ENCODE measurements at places on chromosomes 1 and 21.

GRCh38 chr1:245878585-245878984 lies 628.5 kb downstream of the SMYD3 start:
- DNase-seq: no peak

- DNase-seq: no peak
These were observed 10.8 kb downstream of the LRRC8D start for GRCh38 chr1:89831462-89832120.

GRCh38 chr1:182681568-182681912 lies 2.8 kb downstream of the RGS8 start:
- no peak for DNase-seq

DNA sequence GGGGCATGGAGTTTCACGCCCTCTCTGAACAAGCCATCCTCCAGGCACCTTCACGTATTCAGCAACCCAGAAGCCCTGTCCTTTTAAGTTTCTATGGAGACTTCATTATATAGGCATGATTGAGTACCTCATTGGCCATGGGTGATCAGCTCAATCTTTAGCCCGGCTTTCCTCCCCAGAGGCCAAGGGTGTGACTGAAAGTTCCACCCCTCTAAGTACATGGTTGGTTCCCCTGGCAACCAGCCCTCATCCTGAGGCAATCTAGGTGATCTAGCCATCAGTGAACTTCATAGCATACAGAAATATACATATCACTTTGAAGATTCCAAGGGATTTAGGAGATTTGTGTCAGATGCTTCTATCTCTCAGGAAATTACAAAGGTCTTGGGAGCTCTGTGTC lies 21.3 kb upstream of the DHX9 start:
- no peak for DNase-seq

GRCh38 chr1:30165116-30165515 lies 558.3 kb downstream of the MATN1 start:
- DNase-seq: no peak

GRCh38 chr1:51154776-51155175 lies 52.7 kb downstream of the C1orf185 start:
- no peak for DNase-seq

- DNase-seq: no peak
These were observed 33.3 kb downstream of the PIK3CD start for GRCh38 chr1:9684801-9685200.

DNA sequence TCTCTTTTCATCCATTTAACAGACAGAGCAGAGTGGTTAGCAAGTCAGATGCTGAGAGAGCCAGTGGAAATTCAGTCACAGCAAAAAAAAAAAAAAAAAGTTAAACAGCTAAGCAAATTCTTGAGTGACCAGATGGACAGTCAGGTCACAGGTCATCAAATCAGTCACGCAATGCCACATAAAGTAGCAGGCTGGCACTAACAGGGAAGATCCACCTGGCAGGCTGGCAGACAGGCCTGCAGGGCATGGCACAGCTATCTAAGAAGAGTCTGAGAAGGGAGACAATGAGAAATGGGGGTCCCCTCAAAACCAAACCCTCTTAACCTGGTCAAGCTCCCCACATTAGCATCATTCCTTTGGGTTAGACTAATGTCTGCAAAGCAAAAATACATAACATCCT lies 371.9 kb downstream of the TTLL7 start:
- no peak for DNase-seq

GRCh38 chr1:149995927-149996326 lies 14.6 kb downstream of the OTUD7B start:
- DNase-seq: no peak

DNA sequence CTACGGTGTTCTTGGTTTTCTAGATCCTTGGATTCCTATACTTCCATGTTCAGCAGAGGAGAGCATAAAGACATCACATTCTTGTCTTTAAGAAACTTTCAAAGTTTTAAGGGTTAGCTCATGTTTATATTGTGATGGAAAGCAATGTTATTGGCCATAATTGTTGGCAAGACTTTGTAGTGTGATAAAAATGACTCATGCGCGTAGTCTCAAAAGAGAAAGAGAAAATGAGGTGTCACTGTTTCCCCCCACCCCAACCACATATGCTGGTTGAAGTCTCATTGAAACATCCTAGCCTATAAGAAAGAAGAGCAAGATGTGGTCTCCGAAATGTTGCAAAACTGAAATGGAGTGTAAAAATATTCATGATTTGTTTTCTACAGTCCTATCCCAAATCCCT lies 348.8 kb downstream of the PTBP2 start:
- DNase-seq: no peak

DNA sequence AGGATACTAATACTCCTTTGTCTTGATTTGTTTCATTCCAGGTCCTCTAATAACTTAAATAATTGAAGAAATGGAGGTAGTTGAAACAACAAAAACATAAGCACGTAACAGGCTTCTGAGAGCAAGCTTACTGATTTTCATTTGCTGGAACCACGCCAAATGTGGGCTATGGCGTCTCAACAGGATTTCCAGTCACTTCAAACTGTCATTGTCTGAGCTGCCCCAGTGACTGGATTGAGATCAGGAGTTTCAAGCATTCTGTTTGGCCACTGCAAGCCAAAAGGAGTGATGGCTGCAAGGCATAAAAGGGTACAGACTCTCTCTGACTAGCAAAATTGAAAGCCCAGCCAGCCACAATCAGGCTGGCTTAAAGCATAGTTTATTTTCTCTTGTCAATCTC lies 289.9 kb downstream of the DPYD start:
- DNase-seq: no peak

GRCh38 chr21:42071146-42071737 lies at the start of gene UMODL1:
UMODL1 (plus strand) TSS chr21:42071317; CDS start chr21:42071317, 0 bp downstream.
- DNase-seq: no peak

DNA sequence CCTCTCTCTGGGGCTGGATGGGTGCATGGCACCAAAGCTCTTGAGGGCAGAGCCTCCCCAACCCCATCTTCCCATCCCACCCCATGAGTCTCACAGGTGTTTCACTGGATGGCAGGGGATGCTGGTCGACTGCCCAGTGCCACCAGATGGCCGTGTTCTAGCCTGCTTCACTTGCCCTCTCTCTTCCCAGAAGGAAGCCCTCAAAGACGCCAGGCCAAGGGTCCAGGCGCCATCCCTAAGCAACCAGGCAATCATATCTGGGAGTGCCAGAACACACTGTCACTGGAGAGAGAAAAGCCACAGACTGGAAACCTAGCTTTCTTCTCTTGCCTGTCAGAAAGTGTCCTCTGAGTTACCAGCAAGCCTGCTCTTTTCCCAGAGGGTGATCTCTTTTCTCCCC lies 26.7 kb downstream of the PIGM start:
- DNase-seq: no peak

DNA sequence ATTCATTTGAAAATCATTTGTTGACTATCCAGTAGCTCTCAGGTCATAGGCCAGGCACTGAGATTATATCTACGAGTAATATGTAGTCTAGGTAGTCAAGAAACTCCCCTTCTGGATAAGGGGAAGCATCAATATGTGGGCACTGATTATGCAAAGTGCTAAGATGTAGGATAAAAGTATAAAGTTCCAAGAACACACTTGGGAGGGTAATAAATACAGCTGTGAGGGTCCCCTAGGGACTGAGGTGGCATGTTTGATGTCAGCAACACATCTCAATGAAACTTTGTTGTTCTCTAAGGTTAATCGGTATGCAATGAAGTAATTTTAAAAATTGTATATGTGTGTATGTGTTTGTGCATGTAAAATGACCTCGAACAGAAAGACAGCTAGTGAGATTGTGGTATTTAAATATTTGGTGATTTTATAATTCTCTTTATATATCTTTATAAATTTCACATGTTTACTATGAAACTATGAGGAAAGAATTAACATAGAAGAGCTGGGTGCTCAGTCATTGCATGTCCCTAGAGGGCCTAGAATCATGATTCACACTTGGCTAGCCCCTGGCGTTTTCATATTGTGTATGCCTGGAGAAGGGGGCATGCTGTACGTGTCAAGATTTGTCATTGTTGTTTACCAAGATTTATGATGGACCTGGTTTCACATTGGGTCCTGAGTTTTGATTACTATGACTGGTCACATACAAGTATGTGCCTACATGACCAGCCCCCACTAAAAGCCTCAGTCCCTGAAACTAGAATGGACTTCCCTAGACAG lies 140.1 kb upstream of the DUSP10 start:
- no peak for DNase-seq

GRCh38 chr1:65477414-65478378 lies 57.2 kb downstream of the LEPR start:
- DNase-seq: no peak

DNA sequence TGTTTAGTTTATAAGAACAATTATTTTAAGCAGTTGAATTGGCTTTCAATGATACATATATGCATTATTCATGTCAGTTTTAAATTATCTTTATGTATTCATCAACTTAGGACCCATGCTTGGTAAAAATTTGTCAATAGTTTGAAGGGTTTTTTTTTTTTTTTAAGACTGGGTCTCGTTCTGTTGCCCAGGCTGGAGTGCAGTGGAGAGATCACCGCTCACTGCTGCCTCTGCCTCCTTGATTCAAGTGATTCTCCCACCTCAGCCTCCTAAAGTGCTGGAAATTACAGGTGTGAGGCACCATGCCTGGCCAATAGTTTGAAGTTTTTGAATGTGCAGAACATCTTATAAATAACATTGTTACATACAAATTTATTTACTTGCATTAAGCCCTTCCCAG lies 1671.0 kb upstream of the B3GALT2 start:
- no peak for DNase-seq

DNA sequence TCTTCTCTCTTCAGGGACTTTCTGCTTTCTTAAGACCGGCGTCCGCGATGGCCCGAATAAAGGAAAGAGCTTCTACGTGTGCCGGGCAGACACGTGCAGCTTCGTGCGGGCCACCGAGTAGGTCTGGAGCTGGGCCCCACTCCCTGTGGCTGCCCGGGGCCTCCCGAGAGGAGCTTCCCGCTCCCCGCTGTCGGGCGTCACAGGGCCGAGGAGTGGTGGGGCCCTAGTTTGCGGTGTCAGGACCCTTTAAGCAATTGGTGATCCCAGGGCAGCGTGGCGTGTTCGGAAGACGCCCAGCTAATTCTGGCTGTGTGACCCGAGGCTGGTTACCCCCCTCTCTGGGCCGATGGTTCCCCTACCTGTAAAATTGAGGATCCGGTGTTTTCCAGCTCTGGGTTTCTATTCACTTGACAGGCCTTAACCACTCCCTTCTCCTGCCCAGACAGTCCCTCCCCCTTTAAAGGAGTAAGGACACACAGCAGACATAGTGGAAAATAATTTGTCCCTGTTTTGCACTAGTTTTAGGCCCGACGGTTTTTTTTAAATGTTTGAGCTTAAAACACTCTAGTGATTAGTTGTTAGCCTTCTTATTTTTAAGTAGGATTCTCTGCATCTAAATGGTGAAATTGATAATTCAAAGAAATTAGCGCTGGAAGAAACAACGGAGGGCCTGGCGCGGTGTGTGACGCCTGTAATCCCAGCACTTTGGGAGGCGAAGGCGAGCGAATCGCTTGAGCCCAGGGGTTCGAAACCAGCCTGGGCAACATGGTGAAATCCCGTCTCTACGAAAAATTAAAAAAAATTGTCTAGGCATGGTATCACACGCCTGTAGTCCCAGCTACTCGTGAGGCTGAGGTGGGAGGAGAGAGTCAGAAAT lies 553 bp downstream of the TTF2 start:
- no peak for DNase-seq

GRCh38 chr1:1941211-1941841 lies 22.2 kb upstream of the TMEM52 start:
- no peak for DNase-seq

DNA sequence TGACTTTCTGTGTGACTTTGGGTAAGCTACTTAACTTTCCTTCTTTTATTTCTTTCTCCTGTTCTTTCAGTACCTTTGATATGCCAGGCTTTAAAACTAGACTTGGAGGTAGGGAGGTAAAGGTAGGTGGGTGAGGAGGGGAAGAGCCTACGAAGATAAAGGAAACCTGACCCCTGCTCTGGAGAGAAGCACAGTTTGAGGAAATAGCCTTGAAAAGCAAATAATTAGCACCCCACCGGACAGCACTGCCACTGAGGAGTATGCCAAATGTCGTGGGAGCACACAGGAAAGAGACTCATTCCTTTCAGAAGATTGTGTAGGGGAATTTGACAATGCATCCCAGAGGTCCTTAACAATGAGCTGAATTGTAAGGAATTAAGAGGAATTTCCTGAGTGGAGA lies 65.2 kb upstream of the SPAG17 start:
- no peak for DNase-seq

DNA sequence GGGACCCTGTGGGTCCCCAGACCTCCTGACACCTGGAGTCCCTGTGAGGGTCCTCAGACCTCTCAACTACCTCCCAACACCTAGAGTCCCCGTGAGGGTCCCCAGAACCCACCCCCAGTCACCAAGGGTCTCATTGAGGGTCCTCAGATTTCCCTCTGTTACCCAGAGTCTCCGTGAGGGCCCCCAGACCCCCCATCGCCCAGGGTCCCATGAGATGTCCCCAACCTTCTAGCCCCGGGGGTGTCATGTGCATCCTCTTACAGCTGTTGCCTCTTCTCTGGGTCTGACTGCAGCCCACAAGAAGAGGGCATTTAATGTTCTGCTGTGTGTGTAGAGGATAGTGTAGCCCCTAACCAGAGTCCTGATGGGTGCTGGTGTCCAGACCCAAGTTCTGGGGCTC lies 2.0 kb upstream of the GJC2 start:
- no peak for DNase-seq

DNA sequence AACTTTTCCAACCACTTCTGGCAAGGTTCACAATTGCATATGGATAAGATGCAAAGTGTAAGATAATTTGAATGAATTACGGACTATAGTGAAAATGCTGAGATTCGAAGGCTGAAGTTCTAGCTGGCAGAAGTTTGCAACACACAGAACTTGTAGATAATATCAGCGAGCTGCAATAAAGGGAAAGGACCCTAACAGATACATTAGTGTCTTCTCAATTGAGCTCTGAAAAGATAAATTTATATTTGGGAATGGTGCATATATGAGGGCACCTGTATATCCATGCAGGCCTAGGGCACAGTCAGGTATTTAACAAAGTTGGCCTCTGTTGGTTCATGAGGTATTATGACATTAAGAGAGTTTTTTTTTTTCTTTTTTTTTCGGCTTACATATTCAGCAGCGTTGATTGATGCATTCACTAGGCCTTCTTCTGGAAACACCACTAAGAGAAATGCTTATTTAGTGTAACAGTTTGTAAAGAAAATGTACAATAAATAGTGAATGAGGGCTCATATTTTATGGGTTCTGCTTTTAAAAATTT lies 2.2 kb downstream of the NFIA start:
- DNase-seq: no peak

DNA sequence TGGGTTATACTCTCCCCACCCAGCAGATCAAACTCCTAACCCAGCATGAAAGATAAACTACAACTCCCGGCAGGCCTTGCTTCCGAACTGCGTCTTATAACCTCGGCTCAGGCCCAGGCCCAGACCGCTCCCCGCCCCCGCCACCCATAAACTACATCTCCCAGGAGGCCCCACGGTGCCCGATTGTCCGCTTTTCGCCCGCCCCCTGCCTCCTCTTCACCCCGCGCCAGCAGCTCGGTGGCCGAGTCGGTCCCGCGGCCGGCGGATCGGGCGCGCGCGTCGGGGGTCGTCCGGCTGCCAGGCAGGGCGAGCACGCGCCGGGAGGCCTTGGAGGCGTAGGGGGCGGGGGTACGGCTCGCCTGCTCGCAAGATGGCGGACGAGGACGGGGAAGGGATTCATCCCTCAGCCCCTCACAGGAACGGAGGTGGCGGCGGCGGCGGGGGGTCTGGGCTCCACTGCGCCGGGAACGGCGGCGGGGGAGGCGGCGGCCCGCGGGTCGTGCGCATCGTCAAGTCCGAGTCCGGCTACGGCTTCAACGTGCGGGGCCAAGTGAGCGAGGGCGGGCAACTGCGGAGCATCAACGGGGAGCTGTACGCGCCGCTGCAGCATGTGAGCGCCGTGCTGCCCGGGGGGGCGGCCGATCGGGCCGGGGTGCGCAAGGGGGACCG lies at the start of gene SNX27:
SNX27 (plus strand) TSS at position 219 of the 669 bp plus-strand sequence; CDS start at position 371, 152 bp downstream.
- DNase-seq: peak; percentile 88
